ENCODE measurements at places on chromosomes 16 and 17. TPM values are rescaled to one million over a fixed set of nuclear protein-coding genes. Genes with fewer than 3 reads are reported as not detected.

EZH1 gene
- total RNA-seq: 76.1 TPM

MRPL28 gene
- total RNA-seq: 19.7 TPM

ZNF287 gene
- total RNA-seq: 7.8 TPM

MYO15B gene
- 209 TPM for total RNA-seq

TMEM98 gene
- total RNA-seq: not detected

KLHDC4 gene
- total RNA-seq: 41.4 TPM

CD68 gene
- 0.33 TPM for total RNA-seq

NOD2 gene
- 4.5 TPM for total RNA-seq

GCGR gene
- total RNA-seq: not detected

SLC16A13 gene
- 2.3 TPM for total RNA-seq

CD300LD gene
- total RNA-seq: not detected

SMTNL2 gene
- total RNA-seq: not detected

ABCA10 gene
- total RNA-seq: 1.5 TPM

ST6GALNAC1 gene
- 1.8 TPM for total RNA-seq

NUDT7 gene
- 0.93 TPM for total RNA-seq

CACNG3 gene
- total RNA-seq: not detected

CIBAR2 gene
- total RNA-seq: not detected

GNPTG gene
- 32.0 TPM for total RNA-seq

ARL5C gene
- not detected for total RNA-seq

ZSCAN10 gene
- total RNA-seq: 0.56 TPM

KRT33B gene
- not detected for total RNA-seq

WFDC1 gene
- total RNA-seq: not detected

SLX4 gene
- total RNA-seq: 5.1 TPM

DDX42 gene
- total RNA-seq: 117 TPM

GDPD1 gene
- 2.3 TPM for total RNA-seq

CTRB1 gene
- not detected for total RNA-seq

GP1BA gene
- not detected for total RNA-seq

CDRT15L2 gene
- total RNA-seq: not detected

ATXN2L gene
- 304 TPM for total RNA-seq

All from CD4-positive, alpha-beta T cell (primary cell).